ENCODE measurements at places on chromosomes 3 and 15.

- DNase-seq, result no peak
Observed at GRCh38 chr3:169146866-169147237, 516.7 kb downstream of the MECOM start.

GRCh38 chr3:155790272-155790925 lies 15.7 kb downstream of the C3orf33 start:
- no peak for DNase-seq

GRCh38 chr15:78266229-78266628 lies 1.9 kb downstream of the DNAJA4 start:
- DNase-seq, result no peak

GRCh38 chr3:11245276-11245675 lies 26.9 kb upstream of the ATG7 start:
- no peak for DNase-seq

DNA sequence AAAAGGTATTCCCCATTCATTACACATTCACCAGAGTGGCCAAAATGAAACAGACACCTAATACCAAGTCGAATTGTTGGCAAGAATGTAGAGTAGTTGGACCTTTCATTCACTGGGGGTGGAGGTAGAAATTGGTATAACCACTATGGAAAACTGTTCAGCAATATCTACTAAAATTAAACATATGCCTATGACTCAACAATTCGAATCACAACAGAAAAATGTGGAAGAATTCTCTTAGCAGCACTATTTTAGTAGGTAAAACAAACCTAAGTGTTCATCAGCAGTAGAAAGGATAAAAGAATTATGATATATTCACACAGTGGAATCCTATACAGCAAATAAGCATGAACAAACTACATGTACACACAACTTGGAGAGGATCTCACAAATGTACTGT lies 30.6 kb downstream of the POLG start:
- no peak for DNase-seq

DNA sequence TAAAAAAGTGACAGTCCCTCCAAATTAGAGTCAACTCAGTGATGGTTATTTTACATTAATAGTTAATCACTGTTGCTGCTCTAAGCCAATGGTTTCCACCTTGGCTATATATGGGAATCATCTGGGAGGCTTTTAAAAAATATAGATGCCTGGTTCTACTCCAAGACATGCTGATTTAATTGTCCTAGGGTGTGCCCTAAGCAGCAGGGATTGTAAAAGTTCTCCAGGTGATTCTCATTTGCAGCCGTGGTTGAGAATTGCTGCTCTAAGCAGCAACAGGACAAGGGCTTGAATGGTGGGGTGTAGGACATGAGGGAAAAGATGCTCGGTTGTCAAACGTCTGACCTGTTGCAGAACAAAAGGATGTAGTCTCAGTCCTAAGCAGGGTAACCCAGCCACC lies 405.1 kb upstream of the MCTP2 start:
- DNase-seq, result no peak

- DNase-seq, result no peak
Observed at GRCh38 chr3:59444294-59444671, 394.5 kb upstream of the CFAP20DC start.

DNA sequence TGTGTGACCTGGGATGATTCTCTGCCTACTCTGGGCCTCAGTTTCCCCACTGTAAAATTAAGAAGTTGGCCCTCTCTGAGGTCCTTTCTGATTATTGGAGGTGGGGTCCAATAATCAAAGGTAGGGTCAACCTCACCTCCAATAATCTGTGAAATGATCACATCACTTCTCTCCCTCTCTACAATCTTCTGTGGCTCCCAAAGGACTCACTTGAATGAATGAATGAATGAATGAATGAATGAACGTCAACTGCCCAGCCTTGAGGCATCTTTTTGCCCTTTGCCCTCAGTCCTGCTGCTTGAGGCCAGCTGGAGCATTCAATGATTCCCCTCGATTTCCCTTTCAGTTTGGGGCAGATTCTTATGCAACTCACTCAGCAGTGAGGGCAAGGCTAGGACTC lies 26.7 kb upstream of the GRIP2 start:
- DNase-seq, result no peak

- DNase-seq, result no peak
Observed at GRCh38 chr15:50235794-50236193, 29.7 kb downstream of the HDC start.

- DNase-seq, result no peak
Observed at GRCh38 chr3:21621181-21621651, 129.8 kb downstream of the ZNF385D start.

All from stimulated activated CD8-positive, alpha-beta memory T cell treated with anti-CD3 and anti-CD28 coated beads, Interleukin-7, amount 100 ng/mL, for 24 hours (primary cell).